ENCODE measurements at places on chromosomes 1 and 21.

GRCh38 chr21:35406635-35407034 is 357.5 kb upstream of the RUNX1 start:
- no peak for DNase-seq

- DNase-seq: no peak
Measured at GRCh38 chr1:164961715-164962114, 394.8 kb downstream of the LMX1A start.

DNA sequence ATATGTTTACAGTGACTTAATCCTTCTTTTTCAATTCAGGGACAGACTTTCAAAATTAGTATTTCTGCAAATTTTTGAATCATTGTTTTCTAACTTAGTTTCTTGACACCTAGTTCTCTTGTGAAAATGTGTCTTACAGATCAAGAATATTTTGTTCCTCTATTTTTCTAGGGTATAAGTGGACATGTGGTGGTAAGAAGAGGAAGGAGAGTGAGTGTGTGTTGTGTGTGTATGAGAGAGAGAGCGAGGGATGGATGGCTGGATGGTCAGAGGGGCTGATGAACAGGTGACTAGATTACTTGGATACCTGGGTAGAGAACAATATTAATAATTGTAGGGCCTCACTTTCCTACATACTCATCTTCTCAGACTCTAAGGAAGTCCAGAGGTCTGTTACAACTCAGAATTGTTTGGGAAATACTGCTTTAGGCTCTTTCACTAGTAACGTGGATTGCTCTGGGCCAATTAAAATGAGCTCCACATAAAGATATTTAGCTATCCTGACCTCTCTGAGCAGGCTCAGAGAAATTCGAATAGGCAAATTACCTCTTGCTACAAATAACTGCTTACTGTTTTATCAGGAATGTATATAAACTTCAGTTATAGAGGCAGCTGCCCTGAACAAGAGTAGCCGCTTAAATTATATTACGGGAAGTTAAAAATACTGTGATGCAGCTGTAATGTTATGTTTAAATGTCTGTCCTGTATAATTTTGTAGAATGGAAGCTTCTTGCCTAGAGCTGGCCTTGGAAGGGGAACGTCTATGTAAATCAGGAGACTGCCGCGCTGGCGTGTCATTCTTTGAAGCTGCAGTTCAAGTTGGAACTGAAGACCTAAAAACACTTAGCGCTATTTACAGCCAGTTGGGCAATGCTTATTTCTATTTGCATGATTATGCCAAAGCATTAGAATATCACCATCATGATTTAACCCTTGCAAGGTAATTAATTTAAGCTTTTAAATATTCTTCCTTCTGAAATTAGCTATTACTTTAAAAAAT is 19.7 kb downstream of the GPSM2 start:
- no peak for DNase-seq

DNA sequence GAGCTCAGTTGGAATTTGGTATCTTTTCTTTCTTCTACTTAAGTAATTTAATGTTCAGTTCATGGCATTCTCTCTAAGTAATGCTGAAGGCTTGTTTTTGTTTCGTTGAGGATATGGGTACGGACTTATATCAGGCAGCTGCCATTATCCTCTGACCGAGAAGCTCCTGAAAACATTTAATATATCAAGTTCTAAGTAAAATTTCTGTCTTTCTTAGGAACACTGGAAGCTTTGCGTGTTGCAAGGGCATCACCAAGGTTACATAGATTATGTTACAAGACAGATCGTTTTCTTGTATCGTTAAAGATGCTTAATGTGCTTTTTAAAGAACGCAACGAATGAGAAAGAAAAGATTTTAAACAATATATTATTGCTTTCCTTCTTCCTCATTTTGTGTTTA is 1.0 kb upstream of the GALNT2 start:
- DNase-seq: no peak

DNA sequence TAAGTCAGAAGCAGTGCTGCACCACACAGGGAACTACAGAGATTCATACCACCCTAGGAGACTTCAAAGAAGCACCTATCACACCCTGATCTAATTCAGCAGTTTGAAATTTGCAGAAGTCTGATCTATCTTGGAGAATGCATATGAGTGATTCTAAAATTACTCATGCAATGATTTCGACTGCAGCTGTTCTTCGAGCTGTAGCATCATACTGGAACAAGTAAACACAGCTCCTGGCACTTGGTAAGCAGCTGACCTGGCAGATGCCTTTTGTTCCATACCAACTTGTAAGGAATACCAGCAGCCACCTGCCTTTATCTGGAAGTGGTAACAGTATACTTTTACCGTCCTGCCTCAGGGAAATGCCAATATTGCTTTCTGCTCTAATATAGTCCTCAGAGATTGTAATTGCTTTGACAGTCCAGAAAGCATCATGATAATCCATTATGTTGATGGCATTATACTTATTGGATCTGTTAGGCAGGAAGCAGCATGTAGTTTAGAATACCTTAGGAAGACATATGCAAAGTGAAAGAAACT is 25.7 kb downstream of the AADACL4 start:
- DNase-seq: no peak

- no peak for DNase-seq
Measured at GRCh38 chr1:32818804-32819541, 1.5 kb downstream of the S100PBP start.

DNA sequence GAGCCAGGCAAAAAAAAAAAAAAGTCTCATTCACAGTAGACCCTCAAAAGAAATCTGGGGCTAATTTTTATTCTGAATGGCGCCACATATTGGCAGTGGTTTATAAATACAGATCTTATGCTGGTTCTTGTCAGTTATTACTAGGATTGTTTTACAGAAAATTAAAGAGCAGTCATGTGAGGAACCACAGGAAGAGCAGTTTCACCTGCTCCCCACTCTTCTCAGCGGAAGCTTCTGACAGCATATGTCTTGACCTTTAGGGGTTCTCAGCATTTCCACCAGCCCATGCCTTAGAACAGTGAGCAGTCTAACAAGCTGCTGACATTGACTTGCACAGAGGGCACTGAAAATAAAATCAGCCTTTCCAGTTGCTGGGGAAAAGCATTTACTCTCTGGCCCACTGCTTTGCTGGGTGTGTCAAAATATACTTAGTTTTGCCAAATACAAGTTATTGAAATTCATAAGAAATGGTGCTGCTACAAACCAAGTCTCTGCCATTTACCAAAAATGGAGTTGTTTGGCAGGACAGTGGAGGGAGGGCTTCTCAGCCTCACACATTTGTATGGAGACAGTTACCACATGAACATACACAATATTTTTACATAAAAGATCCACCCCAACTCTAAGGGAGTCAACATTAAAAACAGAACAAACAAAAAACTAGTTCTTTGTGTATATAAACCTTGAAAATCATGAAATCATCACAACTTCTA is 144.2 kb downstream of the SYT2 start:
- DNase-seq: no peak

DNA sequence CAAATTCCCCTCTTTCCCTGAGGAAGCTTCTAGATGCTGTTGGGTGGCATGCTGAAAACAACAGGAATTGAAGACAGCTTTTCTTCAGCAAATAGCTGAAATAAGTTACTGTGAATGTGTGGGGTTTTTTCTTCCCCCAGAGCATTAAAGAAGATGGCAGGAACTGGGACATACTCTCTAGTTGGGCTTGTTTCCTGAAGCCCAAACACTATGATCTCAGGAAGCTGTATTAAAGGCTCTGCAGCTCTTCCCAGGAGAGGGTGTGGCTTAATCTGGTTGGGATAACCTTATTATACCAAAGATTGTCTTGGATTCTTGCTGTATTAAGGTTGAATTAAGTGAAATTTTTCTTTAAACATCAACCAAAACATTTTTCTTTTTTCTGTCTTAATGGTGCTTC is 64.9 kb upstream of the LMO4 start:
- no peak for DNase-seq

DNA sequence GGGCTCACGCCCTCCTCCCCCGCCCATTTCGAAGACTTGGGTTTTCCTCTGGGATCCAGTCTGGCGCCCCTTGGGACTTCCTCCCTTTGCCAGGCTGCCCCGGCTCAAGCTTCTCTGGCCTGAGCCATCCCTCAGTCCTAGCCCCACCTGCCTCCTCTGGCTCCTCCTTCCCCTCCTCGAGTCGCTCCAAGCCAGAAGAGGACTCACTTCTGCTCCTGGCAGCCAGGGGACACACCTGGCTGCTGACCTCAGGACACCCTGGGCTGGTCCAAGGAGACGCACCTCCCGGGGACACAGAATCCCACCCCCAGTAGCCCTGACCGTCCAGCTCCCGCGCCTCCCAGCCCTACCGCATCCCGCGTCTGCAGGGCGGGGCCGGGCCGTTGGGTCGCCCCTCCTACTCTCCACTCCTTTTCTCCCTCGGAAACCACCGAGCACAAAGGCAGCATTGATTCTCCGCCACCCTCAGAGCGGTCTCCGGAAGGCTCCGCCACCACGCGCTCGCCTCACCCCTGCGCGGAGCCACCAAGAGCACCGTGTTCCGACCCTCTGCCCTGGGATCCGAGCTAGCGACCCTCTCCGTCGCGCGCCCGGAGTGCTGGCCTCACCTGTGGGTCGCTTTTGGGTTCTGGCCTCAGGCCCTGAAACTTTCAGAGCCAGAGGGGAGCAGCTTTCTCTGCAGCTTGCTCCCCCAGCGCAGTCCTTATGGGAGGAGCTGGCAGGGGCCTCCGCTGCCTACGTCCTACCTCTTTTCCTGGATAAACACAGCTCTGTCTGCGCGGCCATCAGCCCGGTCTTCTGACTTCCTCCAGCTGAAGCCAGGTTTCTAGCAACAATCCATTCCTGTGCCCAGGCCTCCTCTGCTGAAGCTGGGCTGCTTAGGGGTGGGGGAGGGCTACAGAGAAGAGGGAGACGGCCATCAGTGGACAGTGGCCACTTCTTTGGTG is at the start of gene C2CD4D:
Gene C2CD4D, minus strand, starts transcription at position 364 of the 947 bp plus-strand sequence. CDS start 831 bp downstream, outside the sequence.
- DNase-seq: no peak

DNA sequence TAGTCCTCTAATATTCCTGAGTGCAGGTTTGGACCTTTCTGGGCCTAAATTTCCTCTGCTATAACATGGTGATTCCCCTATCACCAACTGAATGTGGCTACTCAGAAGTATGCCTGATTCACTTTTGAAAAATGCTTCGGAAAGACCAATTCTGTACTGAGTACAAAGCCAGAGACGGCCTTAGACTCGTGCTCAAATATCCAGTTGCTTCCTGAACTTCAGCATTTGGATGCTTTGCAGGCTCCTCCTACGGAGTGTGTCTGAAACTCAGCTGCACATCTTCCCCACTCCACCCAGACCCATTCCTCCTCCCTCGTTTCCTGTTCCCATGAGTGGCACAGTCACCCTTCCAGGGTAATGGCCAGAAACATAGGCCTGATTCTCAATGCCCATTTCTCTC is 98.4 kb upstream of the GADD45A start:
- DNase-seq: no peak

- DNase-seq: no peak
Measured at GRCh38 chr21:46661211-46661625, 25.7 kb downstream of the PRMT2 start.
